Small intestine (tissue), 16 donors: ENCODE measurements at places on chromosomes 1 and 21.

DNA sequence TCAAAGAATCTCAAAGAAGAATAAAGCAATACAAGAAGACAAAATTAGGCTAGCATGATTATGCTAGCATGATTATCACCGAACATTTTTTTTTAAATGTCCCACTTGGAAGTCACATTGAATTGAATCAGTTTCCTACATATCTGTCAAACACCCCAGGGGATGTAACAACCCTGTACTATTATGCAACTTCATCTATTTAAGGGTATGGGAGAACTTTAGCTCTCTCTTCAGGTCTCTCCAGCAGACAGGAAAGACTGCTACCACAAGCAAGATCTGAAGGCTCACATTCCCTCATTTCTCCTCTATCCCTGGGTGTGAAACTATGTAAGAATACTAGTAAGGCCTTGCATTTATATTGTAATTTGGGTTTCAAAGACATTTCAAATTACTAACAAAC, 52.8 kb downstream of the EDEM3 start:
- no peak for DNase-seq

DNA sequence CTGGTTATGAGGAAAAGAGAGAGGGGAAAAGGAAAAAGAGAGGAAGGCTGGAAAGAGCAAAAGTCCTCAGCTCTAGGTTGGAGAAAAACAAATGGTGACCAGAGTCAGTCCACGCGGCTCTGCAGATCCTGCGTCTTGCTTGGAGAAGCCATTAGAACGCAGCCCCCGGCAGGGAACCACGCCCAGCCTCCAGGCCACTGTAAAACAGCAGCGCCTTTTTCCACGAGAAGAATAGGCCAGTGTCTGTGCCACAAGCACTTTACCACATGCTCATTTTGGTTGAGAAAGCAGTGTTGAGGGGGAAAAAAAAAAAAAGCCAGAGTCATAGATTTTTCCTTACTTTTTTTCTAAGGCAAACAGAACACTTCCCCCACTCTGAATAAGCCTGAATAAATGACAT, 846.9 kb upstream of the ADAMTS5 start:
- no peak for DNase-seq

DNA sequence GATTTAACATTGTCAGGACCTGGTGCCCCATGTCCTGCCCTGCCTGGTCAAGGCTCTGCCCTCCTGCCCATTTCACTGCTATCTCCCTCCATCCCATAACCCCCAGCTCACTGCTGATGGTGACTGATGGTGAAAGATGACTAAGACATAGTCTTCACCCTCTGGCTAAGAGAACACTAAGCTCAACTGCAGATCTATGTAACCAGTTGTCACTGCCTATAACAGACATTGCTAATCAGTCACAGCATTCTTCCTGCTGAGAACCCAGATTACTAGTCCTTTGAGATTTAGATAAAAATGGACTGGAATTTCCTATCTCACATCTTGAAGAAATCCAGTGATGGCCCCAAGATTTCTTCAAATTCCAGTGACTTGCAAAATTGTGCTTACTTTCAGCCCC, 8.0 kb upstream of the ZNF362 start:
- DNase-seq: no peak

DNA sequence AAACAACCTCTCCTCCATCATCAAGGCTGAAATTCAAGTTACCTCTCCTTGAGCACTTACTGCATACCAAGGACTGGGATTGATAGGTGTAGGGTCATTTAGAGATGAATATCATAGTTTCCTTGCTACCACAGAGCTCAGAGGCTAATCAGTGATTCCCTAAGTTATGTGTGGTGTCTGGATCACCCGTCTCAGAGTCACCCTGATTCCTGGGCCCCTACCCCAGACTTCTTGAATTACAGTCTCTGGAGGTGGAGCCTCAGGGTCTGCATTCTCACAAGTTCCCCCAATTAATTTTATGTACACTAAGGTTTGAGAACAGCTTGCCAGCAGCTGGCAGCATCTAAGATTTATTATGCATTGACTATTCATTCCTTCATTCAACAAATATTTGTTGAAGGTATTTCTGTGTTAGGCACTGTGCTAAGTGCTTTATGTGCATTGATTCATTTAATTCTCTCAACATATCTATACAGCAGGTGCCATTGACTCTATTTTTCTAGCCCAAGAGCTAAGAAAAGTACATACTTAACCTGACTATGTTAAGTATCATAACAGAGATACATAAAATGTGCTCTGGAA, 182.9 kb upstream of the FGGY start:
- DNase-seq: no peak

- DNase-seq: no peak
These were observed 46.5 kb downstream of the TP73 start for GRCh38 chr1:3698660-3699408.

DNA sequence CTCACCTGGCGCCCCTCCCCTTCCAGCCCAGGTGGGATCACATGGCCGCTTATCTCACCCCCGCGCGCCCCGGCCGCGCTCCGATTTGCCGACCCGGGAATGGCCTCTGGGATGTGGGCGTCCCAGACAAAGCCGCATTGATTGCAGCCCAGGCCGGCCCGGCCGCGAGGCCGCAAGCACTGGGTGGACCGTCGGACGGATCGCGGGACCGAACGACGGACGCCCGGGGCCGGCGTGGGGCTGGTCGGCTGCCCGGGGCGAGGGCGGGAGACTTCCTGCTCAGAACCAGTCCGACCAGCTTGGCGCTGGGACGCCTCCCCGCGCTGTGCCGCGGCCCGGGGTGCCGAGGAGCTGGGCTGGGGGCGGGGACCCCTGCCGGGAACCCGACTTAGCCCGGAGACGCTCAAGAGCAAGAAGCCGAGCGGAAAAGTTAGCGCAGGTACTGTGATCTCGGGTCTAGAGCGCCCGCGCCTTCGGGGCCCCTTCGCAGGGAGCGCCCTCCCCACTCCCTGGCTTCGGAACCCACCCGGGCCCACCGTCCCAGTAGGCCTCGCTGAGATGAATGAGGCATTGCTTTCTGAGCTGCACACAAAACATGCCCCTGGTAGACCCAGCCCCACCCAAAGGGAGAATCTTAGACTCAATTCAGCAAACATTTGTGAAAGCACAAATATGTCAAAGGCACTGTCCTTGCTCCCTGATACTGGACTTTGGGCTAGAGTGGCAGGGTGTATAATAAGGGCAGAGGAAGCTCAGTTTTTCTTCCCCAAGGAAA, 415 bp upstream of the LAD1 start:
- DNase-seq: peak; percentile 95
